Testis (tissue), 5 donors: ENCODE measurements at places on chromosomes 16 and 17. TPM values are rescaled to one million over a fixed set of nuclear protein-coding genes. Genes with fewer than 3 reads are reported as not detected.

DNA sequence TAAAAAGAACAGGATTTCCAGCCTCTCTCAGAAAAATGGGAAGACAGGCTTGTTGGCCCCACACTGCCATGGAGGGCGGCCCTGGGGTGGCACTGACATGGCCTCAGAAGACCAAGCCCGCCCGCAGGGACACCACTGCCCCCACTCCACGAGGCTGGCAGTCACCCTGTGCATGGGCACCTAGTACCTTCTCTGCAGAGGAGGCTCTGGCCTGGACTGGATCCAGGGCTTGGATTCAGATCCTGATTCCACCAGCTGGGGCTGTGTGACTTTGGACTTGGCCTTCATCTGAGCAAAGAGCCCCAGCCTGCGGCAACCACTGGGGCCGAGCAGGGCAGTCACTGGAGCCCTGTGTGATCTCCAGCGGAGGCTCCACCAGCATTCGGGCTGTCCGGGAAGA lies 16.8 kb upstream of the FASN start:
- no peaks in the 10 kb centered on the region for H3K36me3 ChIP-seq
- H3K27ac ChIP-seq, result no peak overlapping the region
- DNase-seq, result no peak
- H3K4me1 ChIP-seq, result peaks cover 3% of the 10 kb centered on the region

DNA sequence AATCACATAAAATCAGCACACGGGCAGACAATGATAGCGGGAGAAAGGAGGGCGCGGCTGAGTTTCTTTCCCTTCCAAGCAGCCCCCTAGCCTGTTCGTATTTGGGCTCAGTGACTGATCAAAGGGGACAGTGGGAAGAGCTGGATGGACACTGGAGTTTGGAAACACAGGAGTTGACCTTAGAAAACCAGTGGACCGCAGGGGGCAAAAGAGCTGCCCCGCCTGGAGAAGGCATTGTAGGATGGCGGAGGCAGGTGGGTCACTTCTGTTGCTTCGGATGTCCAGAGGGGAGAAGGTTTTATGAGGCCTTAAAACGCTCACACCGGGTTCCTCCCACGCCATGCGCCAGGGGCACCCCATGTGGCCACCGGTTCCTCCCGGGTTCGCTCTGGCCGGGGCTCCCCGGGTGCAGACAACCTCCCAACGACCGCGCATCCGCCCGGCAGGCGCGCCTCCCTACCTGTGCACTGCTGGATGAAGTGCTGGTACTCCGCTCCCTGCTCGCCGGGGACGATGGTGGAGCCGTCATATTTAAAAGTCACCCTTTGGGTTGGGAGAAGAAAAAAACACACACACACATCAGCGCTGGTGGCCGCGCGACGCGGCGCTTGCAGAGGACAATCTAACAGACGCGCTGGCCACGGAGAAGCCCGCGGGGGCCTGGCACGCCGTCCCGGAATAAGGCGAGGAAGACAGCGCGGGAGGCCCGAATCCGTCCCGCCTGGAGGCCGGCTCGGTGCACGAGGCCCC lies 662 bp downstream of the COTL1 start:
- H3K27ac ChIP-seq, result peak overlapping the region; percentile 70
- H3K36me3 ChIP-seq, result no peaks in the 10 kb centered on the region
- peaks cover 27% of the 10 kb centered on the region for H3K4me1 ChIP-seq
- no peak for DNase-seq

GRCh38 chr17:62792447-62792800 lies 15.7 kb downstream of the MARCHF10 start:
- no peak overlapping the region for H3K4me3 ChIP-seq
- no peak overlapping the region for H3K27ac ChIP-seq
- H3K27me3 ChIP-seq, result no peaks in the 10 kb centered on the region
- H3K36me3 ChIP-seq, result no peaks in the 10 kb centered on the region
- H3K4me1 ChIP-seq, result no peaks in the 10 kb centered on the region

GRCh38 chr16:53089434-53090285 lies 34.9 kb downstream of the CHD9 start:
- no peak overlapping the region for H3K4me3 ChIP-seq
- H3K36me3 ChIP-seq, result no peaks in the 10 kb centered on the region
- H3K4me1 ChIP-seq, result peaks cover 42% of the 10 kb centered on the region

Gene SLC38A8
- total RNA-seq, result 0.43 TPM

DNA sequence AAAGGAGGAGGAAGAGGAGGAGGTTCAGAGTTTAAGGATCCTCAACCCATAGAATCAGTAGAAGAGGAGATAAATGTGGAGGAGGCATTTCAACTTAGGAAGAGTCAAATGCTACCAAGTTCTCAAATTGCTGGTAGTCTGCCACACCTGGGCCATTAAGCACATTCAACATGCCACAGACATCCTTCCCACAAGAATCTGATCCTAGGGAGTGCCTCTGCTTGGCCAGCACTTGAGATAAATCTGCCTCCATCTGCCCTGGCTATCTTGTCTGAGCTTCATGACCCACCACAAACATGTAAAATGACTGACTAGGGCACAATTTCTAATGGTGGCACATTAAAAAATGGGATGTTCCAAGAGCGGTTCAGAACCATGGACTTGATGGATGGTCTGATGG lies 37.3 kb upstream of the AXIN2 start:
- H3K4me3 ChIP-seq, result no peak overlapping the region
- no peak for DNase-seq

- no peaks in the 10 kb centered on the region for H3K36me3 ChIP-seq
- no peak overlapping the region for H3K4me3 ChIP-seq
- H3K27me3 ChIP-seq, result no peaks in the 10 kb centered on the region
- H3K27ac ChIP-seq, result no peak overlapping the region
Observed at GRCh38 chr16:58458606-58459343, 41.2 kb upstream of the NDRG4 start.

DNA sequence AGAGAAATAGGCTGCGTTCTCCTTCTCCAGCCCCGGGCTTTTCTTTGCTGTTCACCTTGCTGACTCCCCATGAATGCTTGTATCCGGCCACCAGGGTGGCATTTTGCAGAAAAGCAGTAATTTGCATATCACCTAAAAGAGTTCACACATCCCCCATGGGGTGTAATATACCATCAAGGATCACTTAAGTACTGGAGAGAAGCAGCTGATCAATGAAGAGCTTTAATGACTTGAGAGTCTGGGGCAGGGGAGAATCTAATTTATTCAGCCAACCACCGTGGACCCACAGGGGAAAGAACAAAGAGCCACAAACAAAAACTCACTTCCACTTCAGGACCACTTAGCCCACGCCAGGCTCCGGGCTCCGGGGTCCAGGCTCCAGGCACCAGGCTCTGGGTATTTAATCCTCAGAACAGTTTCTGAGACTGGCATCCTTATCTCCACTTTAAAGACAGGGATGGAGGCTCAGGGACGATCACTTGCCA lies 33.9 kb upstream of the SEC14L1 start:
- no peaks in the 10 kb centered on the region for H3K27me3 ChIP-seq
- no peak overlapping the region for H3K4me3 ChIP-seq
- H3K36me3 ChIP-seq, result no peaks in the 10 kb centered on the region
- no peak for DNase-seq

Gene C1QL1
- 0.74 TPM for total RNA-seq

- no peak for DNase-seq
- no peak overlapping the region for H3K27ac ChIP-seq
- H3K27me3 ChIP-seq, result no peaks in the 10 kb centered on the region
- no peak overlapping the region for H3K4me3 ChIP-seq
- no peaks in the 10 kb centered on the region for H3K36me3 ChIP-seq
Observed at GRCh38 chr17:61474934-61475333, 22.7 kb downstream of the TBX4 start.

DNA sequence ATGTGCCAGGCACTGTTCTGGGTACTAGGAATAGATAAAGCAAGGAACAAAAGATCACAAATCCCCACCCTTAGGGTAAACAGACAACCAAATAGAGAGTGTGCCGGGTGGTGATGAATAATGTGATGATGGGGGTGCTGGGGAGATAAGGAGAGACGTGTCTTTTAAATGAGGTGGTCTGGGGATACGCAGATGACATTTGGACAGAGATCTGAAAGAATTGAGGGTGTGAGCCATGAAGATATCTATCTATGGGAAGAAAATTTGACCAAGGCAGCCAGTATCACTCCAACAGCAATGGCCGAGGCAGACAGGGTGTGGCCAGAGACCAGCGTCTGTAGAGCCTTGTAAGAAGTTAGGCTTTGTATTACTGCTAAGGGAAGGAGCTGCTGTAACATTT lies 165.3 kb downstream of the MRTFB start:
- H3K27ac ChIP-seq, result no peak overlapping the region
- no peak overlapping the region for H3K4me3 ChIP-seq
- peaks cover 4% of the 10 kb centered on the region for H3K36me3 ChIP-seq
- H3K4me1 ChIP-seq, result peaks cover 24% of the 10 kb centered on the region
- DNase-seq, result no peak

DNA sequence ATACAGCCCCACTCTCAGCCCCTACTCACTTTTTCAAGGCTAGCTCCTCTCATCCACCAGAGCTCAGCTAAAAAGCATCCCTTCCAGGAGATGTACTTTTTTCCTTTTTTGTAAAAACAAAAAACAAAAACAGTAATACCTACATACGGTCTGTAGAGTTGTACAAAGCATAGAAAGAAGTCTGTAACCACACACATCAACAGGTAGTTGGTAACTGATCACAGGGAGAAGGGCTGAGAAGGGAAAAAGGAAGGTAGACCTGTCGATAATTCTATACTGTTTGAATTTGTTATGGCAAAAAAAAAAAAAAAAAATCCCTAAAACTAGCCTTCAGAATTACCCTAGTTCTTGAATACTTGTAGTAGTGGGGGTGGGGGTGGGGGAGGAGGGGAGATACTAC lies 874 bp downstream of the SLC25A19 start:
- peak overlapping the region; percentile 80 for H3K4me3 ChIP-seq
- no peaks in the 10 kb centered on the region for H3K36me3 ChIP-seq
- H3K27me3 ChIP-seq, result no peaks in the 10 kb centered on the region
- no peak for DNase-seq

Gene KRTAP4-16
- total RNA-seq, result not detected

Gene NPTX1
- total RNA-seq, result 1.7 TPM

DNA sequence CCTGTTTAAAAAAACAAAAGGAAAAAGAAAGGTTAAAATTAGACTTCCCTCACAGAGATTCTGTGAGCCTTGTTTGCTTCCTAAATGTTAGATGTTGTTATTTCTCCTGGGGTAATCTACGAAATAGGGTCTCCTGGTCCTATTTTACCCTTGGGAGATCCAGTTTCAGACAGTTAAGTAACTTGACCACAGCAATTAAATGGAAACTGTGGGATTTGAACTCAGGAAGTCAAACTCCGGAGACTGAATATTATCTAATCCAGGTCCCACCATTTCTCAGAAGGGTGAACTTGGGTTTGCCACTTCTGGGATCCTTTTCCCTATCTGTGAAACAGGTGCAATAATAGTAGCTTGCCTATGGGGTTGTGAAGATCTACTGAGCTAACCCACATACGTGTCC lies 6.4 kb upstream of the TMC5 start:
- no peak overlapping the region for H3K27ac ChIP-seq
- peaks cover 6% of the 10 kb centered on the region for H3K4me1 ChIP-seq
- H3K27me3 ChIP-seq, result no peaks in the 10 kb centered on the region
- no peak for DNase-seq
- H3K36me3 ChIP-seq, result no peaks in the 10 kb centered on the region
